ENCODE measurements at places on chromosomes 4 and X. TPM values are rescaled to one million over a fixed set of nuclear protein-coding genes. Genes with fewer than 3 reads are reported as not detected.

DNA sequence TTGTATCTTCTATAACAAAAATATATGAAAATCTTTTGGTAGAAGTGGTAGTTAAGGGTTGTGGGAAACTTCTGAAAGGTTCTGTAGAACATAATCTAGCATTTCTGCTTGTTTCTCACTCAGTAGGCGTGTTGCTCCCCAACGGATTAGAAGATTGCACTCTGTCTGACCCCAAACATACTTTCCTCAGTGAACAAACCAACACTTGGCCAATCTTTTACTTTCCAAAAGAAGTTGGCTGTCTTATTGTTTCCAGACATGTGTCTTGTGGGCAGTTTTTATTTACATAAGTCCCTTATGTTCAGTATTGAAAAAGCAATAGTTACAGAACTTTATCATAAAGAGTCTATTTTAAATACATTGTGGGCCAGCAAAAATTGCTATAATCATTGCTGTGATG, 312.8 kb upstream of the EPHA5 start:
- no peak for DNase-seq

DNA sequence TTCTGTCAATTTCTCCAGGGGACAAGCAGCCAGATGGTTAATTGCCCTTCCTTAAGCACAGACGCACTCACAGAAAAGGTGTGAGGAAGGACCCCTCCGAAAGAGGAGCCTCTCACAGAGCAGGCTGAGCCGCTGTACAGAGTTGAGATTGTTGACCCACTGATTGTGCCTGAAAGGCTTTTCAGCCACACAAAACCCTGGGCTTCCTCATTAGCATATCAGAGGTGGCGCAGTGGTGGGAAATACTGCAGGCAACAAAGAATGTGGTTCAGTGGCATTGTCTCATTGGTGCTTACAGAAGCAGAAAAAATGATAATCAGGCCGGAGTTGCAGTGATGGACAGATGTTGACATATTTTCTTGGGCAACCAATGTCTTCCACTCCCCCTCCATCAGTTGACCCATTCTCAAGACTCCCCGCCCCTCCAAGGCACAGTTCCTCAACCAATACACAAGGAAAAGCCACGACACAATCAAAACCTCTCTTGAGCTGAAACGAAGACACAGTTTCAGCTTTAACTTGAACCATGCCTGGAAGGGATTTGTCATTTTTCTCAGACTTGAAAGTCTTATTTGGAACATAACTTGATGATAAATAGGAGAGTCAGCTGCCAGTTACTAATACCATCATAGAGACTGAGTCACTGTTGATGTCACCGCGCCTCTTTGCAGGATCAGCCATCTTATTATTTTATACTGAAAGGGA, 53.1 kb downstream of the ATXN3L start:
- DNase-seq, result no peak

Gene UCHL1
- 0.35 TPM for total RNA-seq

Gene HDAC8
- 29.9 TPM for total RNA-seq

DNA sequence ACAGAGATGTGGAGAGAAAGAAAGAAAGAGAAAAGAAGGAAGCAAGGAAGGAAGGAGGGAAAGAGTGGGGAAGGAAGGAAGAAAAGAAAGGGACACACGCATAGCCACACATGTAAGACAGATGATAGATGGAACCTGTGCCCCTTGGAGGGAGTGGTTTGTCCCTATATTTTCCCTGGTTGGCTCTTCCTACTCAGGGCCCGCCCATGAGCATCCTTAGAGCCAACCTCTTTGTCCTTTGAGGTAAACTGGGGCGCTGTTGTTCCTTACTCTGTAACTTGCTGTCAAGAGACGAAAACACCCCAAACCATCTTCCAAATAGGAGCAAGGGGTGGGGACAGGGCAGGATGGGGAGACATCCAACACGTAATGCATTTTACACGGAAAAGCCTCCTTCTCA, 220.9 kb downstream of the MAML3 start:
- DNase-seq, result no peak

DNA sequence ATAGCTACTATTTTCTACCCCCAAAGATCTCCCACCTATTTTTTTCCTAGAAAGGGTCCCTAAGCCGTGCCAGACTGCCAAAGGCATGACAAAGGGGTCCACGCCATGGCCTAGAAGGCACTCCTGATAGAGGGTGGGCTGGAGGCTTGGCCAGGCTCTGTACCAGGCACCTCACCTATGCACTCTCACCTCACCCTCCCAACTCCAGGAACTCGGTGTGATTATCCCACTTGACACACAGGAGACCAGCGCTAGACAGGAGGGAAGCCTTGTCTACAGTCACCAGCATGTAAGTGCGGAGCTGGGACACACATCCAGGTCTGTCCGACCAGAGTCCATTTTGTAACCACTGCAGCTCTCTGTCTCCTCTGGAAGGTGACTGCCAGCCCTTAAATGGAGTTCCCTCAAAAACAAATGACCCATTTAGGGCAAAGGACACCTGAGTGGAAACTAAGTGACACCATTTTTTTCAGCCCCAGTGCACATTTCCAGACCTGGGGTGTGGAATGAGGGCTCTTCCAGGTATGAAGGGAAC, 106.4 kb downstream of the RTL5 start:
- no peak for DNase-seq

DNA sequence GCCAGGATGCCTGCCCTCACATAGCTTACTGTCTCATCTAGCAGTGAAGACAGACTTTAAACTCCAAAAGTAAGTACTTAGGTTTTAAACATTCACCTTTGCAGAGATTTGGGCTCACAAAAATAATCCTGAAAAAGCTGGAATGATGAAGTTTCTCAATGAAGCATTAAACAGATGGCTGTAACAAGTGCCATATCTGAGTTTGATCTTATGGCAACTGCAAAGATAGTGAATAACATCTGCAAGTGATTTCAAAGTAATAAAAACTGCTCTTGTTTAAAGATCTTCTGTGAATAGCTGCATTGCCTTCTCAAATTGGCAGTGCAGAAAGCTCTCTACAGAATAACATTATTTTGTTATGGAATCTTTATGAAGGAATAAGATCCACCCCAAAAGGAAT, 271.2 kb upstream of the SMIM31 start:
- DNase-seq, result no peak

GRCh38 chr4:56424697-56425514, 10.5 kb downstream of the PPAT start:
- peak; percentile 81 for DNase-seq

Gene ZNF280C
- total RNA-seq, result 7.5 TPM

Gene ANOS1
- not detected for total RNA-seq
